ENCODE measurements at places on chromosomes 16 and 17.

DNA sequence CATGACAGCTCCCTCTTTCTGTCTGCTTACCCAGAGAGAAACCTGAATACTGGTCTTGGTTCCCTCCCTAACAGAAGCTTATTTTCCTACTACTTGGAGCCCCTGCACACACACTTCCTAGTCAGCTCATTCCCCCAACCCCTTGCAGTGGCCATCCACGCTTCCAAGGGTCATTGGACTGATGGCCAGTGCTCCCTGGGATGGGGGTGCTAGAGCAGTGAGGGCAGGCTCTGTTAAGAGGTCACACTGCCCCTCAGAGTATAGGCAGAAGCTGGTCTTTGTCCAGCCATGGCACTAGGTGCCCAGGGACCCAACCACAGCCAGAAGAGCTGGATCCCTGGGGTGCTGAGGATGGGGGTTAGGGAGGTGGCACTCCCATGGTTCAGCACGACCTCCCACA lies 12.5 kb downstream of the DRC3 start:
- no peak for DNase-seq

GRCh38 chr16:48176635-48177408 lies 21.0 kb upstream of the ABCC12 start:
- DNase-seq: no peak

GRCh38 chr16:61715393-61715792 lies 320.8 kb downstream of the CDH8 start:
- no peak for DNase-seq

DNA sequence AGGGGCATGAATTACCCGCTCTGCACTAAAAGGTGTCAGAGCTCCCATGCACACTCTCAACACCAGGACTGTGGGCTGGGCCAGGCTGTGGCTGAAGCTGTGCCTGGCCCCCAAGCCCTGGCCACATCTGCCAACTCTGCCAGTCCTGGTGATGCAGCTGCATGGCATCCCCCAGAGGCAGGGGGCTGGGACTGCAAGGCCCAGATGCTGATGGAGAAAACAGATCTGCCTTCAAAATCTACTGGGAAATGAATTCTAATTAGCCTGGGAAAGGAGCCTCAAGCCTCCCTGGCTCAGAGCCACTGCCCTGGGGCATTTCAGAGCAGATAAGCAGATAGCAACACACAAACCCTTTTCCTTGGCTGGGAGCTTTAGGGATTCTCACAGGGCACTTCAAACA lies 3.4 kb downstream of the CHST6 start:
- no peak for DNase-seq

DNA sequence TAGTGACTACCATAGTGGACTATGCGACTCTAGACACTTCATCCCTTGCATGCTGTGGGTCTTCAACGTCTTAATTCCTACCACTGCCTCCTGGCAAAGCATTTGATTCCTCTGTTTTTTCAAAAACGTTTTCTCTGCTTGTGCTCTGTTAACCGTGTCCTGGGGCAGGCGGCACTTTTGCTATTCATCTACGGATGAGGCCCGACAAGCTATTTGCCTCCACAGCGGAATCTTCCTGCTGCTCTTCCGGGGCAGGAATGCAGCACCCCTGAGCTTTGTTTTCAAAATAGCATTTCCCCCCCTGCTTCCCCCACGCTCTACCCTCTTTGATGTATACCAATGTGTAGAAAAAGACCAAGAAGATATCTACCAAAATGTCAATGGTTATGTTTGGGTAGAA lies 39.8 kb upstream of the METTL16 start:
- no peak for DNase-seq

- no peak for DNase-seq
Measured at GRCh38 chr17:75531721-75532072, 6.2 kb downstream of the LLGL2 start.

- no peak for DNase-seq
Measured at GRCh38 chr16:84874553-84874952, 54.8 kb downstream of the CRISPLD2 start.

DNA sequence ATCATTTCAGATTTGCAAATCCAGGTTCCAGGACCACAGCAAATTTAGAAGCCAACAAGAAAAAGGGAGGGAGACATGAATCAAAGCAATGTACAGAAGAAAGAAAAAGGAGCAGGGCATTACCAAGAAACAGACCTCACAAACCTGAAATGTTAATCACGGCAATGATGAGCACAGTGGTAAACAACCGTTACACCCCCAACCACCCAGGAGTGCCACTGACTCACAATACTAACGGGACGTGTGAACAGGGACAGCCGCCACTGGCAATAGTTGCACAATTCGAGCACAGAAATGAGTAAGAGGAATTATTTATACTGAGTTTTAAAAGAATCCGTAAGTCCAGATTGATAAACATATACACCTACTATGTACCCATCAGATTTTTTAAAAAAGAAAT lies 13.8 kb downstream of the USP22 start:
- no peak for DNase-seq

DNA sequence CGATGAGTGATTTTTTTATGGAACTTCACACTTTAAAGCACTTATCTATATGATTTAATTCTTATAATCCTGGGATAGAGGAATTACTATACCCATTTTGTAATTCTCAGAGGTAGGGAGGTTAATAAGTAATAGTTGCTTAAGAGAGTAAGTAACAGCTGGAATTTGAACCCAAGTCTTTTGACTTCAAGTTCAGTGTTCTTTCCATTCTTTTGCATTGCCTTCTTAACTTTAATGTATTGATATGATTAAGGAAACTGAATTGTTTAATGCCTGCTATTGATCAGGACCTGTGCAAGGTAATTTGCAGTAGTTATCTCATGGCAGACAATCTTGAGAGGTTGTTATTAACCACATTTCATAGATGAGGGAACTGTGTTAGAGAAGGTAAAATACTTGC lies 78.5 kb downstream of the TUBD1 start:
- no peak for DNase-seq

DNA sequence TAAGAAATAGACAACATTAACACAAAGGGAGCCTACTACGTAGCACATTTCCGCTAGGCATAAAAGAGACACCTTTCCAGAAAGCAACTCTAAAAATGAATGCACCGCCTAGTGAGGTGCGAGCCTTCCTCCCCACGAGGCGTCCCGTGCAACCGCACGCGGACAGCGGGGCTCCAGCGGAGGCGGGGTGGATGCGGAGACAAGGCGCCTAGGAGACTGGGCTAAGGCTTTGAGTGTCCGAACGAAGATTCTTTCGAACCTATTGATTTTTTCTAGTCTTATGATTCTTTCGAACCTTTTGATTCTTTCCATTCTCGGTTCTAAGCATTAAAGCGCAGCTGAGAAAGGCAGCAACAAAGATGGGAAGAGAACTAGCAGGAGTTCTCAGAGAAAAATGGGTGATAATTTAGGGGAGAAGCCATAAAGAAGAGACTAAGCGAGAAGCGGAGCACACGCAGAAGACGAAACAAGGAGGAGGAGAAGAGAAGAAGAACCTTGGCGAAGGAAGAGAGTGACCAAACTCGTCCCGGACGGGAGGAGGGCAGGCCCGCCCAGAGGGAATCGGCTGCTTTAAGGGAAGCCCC lies 394 bp upstream of the CPD start:
- DNase-seq: peak; percentile 54

DNA sequence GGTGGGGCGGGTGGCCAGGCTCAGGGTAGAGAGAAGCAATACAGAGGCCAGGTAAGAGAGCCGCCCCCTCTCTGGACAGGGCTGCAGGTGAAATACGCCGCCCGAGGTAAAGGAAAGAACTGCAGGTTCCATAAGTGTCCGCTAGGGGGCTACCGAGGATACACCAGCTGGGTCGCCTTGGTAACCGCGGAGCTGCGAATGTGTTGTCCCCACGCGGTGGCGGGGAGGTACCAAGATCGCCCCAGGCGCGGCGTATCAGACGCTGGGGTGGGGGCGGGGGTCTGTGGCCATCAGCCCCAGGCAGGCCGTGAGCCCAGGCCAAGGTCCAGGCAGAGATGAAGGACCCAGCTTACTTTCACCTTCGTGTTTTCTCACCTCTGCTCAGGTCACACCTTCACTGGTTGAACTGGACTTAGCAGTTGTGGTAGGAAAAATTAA lies 18.4 kb upstream of the ZFP90 start:
- peak; percentile 85 for DNase-seq

DNA sequence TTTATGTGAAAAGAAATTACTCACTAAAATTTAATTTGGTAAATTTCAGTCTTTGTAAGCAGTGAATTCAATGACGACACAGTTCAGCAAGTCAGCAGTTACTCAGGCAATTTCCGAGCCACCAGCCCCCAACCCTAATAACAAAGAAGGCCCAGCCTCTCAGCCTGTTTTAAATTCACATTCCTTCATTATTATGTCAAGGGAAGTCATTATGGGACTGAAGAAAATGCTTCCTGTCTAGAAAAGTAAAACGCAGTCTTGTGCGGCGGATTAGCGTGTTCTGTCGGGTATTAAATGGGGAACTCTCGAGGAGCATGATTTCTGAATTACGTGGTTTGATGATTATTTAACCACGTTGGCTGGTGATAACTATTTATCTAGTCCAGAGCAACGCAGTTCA lies 177.6 kb downstream of the AIPL1 start:
- no peak for DNase-seq

GRCh38 chr17:57551321-57552079 lies 193.6 kb downstream of the CCDC182 start:
- no peak for DNase-seq

DNA sequence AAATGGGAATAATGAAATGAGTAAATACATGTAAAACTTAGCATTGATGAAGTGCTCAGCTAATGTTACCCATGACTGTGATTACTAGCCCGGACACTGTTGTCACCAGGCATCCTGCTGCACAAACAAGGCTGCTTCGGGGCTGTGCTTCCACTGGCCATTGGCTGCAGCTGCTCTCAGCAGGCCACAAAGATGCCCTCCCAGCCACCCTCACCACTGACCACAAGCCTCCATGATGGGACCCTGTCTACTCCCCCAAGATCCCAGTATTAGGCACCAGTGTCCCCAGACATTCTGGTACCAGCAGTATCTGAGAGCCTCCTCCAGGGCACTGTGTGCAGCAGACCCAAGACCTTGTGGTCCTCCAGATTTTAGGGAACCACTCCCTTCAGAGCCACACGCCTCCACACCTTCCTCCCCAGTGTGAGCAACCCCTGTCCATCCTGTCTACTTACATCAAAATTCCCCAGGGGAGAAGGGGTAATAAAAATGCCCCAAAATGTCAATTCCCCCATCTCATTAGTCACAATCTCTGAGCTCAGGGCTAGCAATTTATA lies 19.7 kb upstream of the NUP93 start:
- no peak for DNase-seq

DNA sequence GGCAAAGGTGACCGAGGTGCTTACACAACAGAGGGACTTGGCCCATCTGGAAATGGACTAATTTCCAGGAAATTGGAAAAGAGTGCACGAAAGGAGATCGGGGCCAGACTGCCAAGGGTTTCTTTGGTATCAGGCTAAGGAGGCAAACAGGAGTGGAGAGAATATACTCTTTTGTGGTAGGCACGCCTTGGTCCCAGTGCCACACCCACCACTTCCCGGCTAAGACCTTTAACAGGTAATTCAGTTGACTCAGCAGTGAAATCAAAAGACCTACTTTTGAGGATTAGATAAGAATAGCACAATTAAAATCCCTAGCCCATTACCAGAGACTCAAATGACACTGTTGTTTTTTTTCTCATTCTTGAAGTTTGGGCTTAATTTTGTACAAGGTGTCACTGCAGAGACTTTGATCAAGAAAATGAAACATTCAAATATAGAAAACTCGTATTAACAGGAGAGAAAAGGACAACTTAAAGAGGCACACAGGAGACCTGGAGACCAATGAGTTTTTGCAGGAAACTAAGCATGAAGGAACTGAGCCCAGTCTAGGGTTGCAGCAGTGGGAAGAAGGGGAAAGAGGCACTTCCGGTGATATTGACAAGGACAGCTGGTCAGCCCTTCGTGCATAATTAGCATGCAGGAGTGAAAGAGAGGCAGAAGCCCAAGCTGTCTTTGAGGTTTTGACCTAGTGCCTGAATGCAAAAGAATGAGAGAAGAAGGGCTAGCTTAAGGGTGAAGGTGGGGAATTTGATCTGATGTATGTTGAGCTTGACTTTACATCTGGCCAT lies 265.5 kb upstream of the CCL2 start:
- no peak for DNase-seq

DNA sequence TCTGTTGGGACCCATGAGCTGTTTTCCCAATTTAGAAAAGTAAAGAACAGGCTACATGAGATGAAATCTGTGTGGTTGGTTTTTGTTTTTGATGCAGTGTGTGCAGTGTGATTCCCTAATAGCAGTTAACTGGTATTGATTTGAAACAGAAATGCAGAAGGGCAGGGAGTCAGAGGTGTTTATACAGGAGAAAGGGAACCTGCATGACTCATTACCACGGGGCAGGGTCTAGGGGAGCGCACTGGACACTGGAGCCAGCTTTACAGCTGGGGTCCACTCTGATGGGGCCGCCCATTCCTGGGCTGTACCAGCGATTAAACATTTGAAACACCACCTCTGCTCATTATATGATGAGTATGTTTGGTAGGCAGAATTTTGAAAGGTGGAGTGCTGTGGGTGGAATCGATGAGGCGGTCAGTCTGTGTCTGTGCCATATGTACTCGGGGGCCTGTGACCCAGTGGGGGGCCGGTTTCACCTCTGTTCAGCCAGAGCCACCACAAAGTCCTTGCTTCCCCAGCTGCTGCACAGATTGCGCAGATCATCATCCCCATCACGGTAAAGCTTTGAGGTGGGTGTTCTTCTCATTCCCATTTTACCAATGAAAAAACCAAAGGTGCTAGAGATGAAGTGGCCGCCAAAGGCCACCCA lies 142.5 kb downstream of the CMIP start:
- no peak for DNase-seq

DNA sequence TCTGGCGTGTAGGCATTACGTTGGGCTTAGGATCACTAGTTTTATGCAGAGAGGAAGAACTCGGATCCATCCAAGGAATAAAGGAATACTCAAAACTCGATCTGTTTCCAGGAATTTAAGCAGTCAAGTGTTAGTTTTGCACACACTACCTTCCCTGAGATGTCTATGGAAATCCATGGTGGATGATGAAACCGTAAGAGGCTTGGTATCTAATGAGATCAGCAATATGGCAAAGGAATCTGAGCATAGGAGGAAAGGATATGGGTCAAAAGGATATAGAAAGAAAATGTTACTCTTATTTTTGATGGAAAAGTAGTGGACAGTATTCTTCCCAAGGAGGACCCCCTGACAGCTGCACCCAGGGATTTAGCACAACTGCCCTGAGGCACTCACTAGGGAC lies 59.6 kb downstream of the SMG6 start:
- DNase-seq: no peak

GRCh38 chr16:15484662-15485061 lies 50.3 kb downstream of the BMERB1 start:
- DNase-seq: no peak

DNA sequence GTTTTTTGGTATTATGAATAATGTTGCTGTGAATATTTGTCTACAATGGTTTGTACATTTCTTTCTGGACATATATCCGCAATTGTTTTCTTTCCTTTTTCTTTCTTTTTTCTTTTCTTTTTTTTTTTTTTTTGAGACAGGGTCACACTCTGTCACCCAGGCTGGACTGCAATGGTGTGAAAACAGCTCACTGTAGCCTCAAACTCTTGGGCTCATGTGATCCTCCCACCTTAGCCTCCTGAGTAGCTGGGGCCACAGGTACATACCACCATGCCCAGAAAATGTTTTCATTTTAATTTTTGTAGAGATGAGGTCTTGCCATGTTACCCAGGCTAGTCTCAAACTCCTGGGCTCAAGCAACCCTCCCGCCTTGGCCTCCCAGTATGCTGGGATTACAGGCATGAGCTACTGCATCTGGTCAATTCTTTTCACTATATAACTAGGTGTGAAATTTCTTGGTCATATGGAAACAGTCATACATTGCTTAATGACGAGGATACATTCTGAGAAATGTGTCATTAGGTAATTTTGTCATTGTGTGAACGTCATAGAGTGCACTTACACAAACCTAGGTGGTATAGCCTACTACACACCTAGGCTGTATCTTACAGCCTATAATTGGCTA lies 15.2 kb downstream of the IL21R start:
- DNase-seq: no peak
